ENCODE measurements at places on chromosomes 7 and 10.

GRCh38 chr7:102417105-102417504, 16.3 kb upstream of the ORAI2 start:
- DNase-seq, result no peak

- no peak for DNase-seq
These were observed 59.5 kb upstream of the C1QL3 start for GRCh38 chr10:16581202-16581601.

- DNase-seq, result no peak
These were observed 60.8 kb upstream of the SMNDC1 start for GRCh38 chr10:110365356-110366143.

DNA sequence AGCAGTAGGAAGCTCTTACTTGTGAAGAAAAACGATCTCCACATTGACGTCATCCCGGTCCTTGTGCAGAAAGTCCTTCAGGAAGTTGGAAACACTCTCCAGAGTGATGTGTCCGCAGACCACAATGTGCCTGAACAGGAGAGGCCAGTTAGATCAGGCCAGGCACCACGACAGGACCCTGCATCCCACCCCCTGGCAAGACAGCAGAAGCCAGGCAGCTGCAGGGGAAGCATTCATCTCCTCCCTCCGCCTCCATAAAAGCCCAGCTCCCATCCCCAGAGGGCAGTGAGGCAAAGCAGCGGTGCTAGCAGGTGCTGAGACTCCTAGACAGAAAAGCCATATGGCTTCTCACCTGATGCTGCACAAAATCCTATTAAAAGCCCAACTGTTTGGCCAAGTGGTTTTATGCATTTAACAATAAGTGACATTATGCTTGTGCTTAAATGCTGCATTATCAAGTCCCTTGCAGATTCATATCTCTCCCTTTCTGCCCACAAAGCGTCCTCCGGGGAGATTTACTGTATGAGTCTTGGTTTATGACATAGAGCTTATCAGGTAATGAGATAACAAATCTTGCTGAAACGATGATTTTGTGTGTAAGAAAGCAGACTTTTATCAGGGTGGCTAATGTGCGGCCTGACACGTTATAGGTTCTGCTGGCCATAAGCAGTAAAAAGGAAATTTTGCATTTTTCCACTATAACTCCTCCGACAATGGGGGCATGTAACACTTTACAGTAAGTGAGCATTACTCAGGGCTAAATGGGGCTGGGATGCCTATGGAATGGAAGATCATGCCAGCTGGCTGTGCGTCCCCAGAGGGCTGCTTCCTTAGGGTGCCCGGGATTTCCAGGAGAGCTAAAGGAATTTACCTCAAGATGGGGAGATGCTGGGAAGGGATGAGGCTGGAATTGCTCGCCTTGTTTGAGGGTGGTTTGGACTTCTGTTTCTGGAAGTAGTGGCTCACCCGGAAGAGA, 546.9 kb downstream of the KCNMA1 start:
- peak; percentile 47 for DNase-seq

Measured in NCI-H1417 (cell line).